Tibial nerve (tissue), 4 donors: ENCODE measurements at places on chromosomes 4 and X.

- H3K27ac ChIP-seq = no peak overlapping the region
- no peaks in the 10 kb centered on the region for H3K27me3 ChIP-seq
- no peaks in the 10 kb centered on the region for H3K4me1 ChIP-seq
- no peak for DNase-seq
- no peaks in the 10 kb centered on the region for H3K36me3 ChIP-seq
Observed at GRCh38 chrX:78116766-78117165, 12.7 kb downstream of the PGK1 start.

DNA sequence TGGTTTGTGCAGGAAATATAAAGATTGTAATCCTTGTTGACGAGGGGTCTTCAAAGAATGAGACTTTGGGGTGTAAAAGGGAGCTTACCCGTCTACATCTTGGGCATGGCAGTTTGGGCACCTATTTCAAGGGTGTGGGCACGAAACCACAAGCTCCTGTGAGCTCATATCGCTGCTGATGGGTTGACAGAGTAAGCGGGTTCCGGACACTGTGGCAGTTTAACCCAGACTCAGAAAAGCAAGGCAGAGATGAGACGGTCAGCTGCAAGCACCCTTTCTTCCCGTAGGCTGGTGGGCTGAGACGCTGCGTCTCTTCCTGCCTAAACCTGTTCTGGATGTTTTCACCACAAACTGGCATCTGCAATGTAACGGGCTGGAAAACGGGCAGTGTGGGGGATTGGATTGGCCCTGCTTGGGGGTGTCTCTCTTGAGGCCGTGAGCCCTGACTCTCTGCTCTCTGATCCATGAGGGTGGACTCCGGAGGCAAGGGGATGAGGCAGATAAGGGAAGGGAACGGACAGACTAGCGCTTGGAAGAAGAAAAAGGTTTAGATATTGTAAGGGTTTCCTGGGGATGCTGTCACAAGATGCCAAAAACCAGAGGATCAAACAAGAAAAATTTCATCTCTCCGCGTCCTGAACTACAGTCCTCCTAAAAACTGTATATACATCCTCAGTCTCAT, 237.5 kb downstream of the SHOX start:
- H3K36me3 ChIP-seq = no peaks in the 10 kb centered on the region
- H3K27me3 ChIP-seq = peaks cover 2% of the 10 kb centered on the region
- no peak overlapping the region for H3K4me3 ChIP-seq
- no peak for DNase-seq
- no peaks in the 10 kb centered on the region for H3K4me1 ChIP-seq

- no peaks in the 10 kb centered on the region for H3K36me3 ChIP-seq
- peak; percentile 47 for DNase-seq
- no peaks in the 10 kb centered on the region for H3K4me1 ChIP-seq
- no peak overlapping the region for H3K4me3 ChIP-seq
- H3K27me3 ChIP-seq = no peaks in the 10 kb centered on the region
Observed at GRCh38 chr4:38857354-38858096, 908 bp upstream of the TLR6 start.

DNA sequence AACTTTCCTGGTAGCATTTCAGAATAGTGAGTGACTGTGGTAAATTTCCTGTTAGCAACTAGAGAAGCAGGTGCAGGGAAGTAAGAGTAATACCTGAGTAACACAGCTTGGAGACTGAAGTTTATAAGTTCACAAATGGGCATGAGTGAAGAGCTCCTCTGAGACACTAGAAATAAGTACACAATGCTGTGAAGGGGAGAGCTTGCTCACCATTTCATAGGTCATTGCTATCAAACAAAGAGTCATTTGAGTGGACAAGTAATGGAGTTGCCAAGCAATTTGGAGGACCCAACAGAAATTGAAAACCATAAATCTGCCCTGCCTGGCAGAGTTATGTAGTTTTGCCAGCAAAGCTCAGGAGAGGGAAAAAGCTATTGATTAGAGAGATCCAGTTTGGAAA, 523.6 kb downstream of the TRAM1L1 start:
- no peaks in the 10 kb centered on the region for H3K4me1 ChIP-seq
- no peak for DNase-seq
- H3K4me3 ChIP-seq = no peak overlapping the region
- H3K27me3 ChIP-seq = no peaks in the 10 kb centered on the region
- no peak overlapping the region for H3K27ac ChIP-seq

GRCh38 chrX:20857746-20858145, 516.5 kb upstream of the CNKSR2 start:
- H3K36me3 ChIP-seq = no peaks in the 10 kb centered on the region
- no peak overlapping the region for H3K4me3 ChIP-seq
- H3K4me1 ChIP-seq = no peaks in the 10 kb centered on the region
- H3K27ac ChIP-seq = peak overlapping the region; percentile 42

DNA sequence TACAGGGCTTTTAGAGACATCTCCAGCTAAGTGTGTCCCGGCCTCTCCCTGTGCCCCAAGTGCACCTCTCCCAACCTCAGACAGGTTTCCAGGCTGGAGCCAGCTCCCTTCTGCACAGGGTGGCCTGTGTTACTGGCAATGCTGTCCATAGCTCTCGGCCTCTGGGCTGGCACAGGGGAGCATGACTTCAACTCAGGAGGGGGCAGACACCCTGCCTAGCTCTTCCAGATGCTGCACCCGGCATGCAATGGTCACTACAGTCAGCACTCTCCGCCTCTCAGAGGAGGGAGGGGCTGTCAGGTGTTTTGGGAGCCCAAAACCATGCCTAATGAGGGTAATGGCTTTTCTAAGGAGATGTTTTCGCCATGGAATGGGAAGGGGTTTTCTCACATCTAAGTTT, 2.4 kb upstream of the IRAK1 start:
- peaks cover 5% of the 10 kb centered on the region for H3K36me3 ChIP-seq
- H3K4me3 ChIP-seq = no peak overlapping the region
- DNase-seq = no peak
- no peaks in the 10 kb centered on the region for H3K4me1 ChIP-seq
